ENCODE measurements at places on chromosomes 6 and 20. TPM values are rescaled to one million over a fixed set of nuclear protein-coding genes. Genes with fewer than 3 reads are reported as not detected.

TREM2 gene
- total RNA-seq = not detected

DEFB119 gene
- not detected for total RNA-seq

LY86 gene
- not detected for total RNA-seq

NCOA5 gene
- total RNA-seq = 26.2 TPM

PI3 gene
- not detected for total RNA-seq

SLPI gene
- not detected for total RNA-seq

CDSN gene
- not detected for total RNA-seq

SSTR4 gene
- not detected for total RNA-seq

CD93 gene
- 3.7 TPM for total RNA-seq

PRPH2 gene
- not detected for total RNA-seq

XRN2 gene
- 44.0 TPM for total RNA-seq

- DNase-seq = no peak
Measured at GRCh38 chr6:14673201-14673600, 555.6 kb downstream of the CD83 start.

GRCh38 chr20:40663991-40664880 lies 24.8 kb downstream of the MAFB start:
- no peak for DNase-seq

DNA sequence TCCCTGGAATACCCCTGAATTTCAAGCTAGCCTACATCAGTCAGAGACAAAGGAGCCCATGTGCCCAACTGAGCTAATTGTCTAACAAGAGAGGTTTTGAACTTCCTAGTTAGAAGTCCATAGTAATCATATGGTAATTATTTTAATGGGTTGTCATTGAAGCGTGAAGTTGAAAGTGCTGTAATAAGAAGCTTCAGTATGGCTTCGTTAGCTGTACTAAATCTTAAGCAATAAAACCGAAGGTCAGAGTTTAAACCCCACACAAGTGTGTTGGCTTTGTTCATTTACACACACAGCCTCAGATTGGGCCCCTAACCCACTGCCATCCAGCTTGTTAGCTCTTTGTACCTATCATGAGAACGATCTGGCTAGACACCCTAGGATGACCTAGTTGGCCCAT lies 195.6 kb upstream of the RIN2 start:
- no peak for DNase-seq

- peak; percentile 44 for DNase-seq
Measured at GRCh38 chr6:43779852-43780236, 9.8 kb downstream of the VEGFA start.

DNA sequence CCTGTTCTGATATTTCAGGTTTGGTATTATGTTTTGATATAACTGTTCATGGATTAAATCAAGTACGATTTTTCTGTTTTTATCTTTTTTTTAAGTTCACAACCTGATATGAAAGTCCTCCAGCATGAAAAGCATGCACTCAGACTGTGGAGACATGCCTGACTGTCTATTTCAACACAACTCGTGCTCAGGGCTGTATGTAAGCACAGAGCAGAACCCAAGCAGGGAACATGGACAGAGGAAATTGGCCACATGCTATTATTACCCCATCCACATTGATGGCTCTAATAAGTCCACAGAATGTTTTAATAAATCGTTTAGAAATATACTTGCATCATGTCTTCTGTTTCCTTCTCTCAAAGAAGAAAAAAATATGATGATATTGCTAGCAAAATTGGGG lies 730.4 kb downstream of the C6orf118 start:
- no peak for DNase-seq

DNA sequence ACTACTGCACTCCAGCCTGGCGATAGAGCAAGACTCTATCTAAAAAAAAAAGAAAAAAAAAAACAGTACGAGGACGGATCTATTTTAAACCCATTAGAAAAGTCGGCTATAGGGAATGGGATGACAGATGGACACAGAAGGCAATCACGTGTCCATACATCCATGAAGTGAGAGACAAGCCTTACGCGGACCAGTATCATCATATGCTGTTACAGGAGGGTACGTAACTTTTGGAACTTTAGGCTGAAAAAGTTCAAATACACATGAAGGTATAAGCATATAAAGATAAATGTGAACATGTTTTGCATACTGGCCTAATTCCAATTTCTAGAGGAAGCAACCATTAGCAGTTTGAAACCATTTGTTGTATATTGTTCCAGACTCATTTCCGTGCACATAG lies 109.8 kb upstream of the EXOC2 start:
- DNase-seq = no peak

DNA sequence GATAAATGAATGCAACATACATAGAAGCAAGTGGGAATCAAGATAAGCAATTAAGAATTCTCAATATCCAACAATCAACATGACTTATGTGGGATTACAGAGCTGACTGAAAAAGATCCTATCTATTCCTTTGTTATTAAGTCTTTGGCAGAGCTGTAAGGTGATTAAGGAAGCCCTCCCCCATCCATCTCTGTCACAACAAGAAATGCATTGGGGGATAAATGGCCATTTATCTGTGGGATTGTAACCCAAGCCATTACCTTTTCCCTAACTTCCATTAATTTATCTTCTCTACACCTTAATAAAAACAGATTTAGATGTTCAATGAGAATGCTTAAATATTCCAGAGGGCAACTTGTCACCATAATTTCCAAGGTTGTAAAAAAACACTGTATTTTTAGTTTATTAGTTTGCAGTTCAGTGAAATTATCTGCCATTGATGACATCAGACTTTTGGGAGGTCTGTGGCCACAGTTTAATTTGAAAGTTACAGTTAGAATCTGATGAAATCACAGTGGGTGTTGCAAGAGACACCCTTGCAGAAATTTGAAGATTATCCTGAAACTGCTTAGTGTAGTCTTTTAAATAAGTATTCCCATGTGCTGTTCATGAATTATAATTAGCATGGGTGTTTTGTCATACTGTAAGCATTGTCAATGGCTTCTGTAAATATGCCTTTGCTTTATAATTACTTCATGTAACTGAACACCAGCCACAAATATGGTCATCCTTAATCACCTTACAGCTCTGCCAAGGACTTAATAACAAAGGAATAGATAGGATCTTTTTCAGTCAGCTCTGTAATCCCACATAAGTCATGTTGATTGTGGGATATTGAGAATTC lies 49.4 kb upstream of the FYN start:
- no peak for DNase-seq

GRCh38 chr20:38685853-38686473 lies 38.3 kb upstream of the SLC32A1 start:
- no peak for DNase-seq

DNA sequence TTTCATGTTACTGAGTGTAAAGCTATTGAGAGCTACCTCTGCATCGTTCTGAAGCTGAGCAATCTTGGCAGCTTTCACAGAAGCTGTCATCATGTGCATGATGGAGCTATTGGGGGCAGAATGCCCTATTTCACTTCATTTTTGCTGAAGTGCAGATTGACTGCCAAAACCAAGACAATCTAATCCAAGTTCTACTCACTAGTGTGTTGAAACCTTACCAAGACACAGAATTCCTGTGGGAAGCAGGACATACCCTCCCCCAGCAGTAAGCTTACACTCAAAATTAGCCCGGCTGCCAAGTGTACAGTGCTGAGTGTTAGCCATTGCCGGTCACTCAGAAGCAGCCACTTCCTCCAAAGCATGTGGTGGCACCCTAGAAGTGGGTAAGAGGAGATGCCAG lies 177.3 kb upstream of the TENT5A start:
- no peak for DNase-seq

GRCh38 chr20:19096843-19097242 lies 115.6 kb upstream of the SLC24A3 start:
- DNase-seq = no peak

- DNase-seq = no peak
Measured at GRCh38 chr6:141878686-141879085, 254.0 kb upstream of the GJE1 start.

DNA sequence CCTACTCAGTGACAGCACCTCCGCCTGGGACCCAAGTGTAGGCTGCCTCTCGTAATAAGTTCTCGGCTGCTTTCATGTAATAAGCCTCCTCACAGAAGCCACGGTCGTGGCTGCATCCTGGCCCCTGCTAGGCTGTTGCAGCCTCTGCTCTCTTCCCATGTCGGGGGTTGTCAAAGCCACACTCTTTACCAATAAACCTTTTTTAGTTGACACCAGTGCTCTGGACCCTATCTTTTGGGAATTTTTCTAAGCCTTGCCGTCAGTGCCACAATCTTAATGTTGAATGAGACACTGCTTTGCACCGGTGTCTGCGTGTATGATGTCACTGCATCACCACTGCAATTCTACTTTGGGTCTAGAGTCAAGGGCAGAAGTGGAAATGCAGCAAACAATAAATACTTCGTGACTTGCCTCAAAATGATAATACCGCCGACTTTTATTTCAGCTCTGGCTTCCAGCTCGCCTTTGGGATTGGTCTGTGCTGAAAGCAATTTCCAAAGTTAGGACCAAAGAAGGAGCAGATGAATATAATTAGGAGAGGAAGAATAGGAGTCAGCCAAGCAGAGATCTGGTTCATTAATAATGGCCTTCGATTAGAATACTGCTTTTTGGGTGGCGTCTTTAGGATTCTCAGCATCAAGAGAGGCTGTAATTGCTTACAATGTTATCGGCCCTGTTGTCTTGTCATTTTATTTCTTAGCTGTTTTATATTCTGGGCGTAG lies 57.6 kb upstream of the CCN6 start:
- DNase-seq = no peak

GRCh38 chr6:37783025-37783855 lies 36.3 kb upstream of the ZFAND3 start:
- no peak for DNase-seq

- no peak for DNase-seq
Measured at GRCh38 chr6:159959976-159960384, 8.9 kb upstream of the IGF2R start.

DNA sequence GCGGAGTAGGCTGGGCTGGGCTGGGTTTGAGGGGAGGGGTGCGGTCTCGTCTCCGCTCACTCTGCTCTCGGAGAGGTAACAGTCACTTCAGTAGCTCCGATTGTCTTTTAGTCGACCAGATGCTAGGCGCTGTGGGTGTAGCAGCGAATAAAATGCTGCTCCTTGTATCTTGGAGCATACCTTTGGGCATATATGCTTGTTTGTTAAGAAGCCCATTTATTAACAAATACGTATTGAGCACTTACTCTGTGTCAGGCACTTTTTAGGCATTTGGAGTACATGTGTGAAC lies 545 bp downstream of the ACTR5 start:
- DNase-seq = no peak

GRCh38 chr20:44502968-44503367 lies 18.9 kb downstream of the SERINC3 start:
- DNase-seq = no peak

DNA sequence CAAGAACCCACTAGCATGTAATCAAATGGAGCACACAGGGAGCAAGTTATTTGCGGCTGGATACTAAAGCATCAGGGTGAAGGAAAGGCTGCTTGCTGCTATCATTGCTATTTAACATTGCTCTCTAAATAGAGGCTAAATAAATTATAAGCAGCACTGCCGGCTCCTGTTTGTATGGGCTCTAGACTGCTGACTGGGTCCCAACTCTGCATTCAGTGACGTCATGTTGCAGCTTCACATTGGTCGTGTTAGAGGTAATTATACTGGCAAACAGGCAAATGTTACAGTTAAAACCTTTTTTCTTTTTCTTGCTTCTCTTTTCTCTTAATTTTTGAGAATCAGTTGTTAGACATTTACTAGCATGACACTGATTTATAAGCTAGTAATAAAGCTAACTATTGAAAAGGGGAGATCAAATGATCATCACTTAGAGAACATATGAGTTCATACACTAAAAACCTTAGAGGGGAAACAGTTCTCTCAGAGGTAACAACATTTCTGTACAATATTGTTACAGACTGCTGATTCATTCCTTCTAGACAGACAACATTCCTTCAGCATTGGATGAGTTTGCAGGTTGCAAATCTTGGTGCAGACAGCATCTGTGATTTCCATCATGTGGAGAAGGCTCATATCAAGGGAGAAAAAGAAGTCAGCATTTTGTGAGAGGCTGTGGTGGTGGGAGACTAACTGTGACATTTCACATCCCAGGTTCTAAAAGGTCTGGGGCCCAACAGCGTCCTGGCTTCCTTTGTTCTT lies 15.9 kb downstream of the RFPL4B start:
- no peak for DNase-seq

GRCh38 chr6:7673063-7673536 lies 52.8 kb upstream of the BMP6 start:
- no peak for DNase-seq

DNA sequence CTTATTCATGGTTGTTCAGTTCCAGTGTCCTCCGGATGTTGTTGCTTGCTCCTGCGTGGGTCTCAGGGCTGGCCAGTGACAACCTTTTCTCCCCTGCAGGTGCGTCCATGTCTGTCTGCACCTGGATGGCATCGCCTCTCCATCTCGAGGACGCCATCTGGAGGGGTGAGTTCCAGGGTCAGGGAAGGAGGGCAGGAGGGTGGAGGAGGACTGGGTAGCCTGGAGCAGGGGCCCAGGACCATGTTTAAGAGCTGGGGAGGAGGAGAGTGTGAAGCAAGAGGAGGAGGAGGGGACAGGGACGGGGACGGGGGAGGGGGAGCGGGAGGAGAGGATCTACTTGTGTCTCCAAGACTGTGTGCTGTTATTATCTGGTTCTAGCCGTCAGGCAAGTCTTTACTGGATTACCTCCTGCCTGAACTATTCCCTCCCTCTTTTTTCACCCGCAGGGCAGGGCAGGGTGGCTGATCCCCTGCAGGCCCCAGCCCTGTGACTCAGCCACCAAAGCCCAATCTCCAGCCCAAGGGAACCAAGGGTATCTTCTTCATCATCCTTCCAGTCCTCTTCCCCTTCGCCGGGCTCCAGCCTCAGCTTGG lies 32.2 kb upstream of the TULP1 start:
- no peak for DNase-seq

- no peak for DNase-seq
Measured at GRCh38 chr6:32664827-32665362, 1.6 kb downstream of the HLA-DQB1 start.

- no peak for DNase-seq
Measured at GRCh38 chr6:81985191-81985590, 232.7 kb upstream of the TENT5A start.

DNA sequence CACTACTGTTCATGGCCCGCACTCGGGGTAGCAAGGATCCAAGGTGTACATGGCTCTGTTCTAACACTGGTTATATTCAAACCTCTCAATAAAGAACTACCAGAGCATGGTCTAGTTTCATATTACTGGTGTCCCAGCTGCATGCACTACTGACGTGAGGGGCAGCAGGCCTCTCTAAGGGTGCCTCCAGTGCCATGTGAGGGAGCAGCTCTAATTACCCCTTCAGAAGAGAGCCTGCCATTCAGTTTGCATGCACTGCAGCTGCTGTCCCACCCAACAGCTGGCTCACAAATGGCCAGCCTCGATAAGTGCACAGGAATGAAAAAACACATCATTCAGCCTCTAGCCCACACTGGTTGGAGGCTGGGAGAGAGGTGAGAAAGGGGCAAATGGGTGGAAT lies 85.2 kb downstream of the SMLR1 start:
- DNase-seq = no peak

DNA sequence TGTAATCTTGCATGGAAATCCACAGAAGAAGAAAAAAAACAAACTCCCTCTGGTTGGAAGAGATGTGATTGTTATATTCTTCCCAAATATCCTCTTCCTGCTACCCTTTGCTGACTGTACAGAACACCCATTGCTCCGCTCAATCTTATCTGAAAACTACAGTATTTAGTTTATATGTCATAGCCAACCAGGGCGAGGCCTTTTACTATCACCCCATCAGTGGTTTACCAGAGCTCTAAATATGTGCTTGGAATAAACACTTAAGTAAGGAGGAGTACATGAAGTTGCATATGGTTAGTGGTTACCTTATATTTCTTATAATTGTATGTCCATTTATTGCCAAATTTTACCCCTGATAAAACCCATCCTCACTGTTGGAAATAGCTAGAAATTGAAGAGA lies 12.2 kb downstream of the PRL start:
- no peak for DNase-seq

Measured in chondrocyte (in vitro differentiated cells).